ENCODE measurements at places on chromosomes 5 and 9. TPM values are rescaled to one million over a fixed set of nuclear protein-coding genes. Genes with fewer than 3 reads are reported as not detected.

DNA sequence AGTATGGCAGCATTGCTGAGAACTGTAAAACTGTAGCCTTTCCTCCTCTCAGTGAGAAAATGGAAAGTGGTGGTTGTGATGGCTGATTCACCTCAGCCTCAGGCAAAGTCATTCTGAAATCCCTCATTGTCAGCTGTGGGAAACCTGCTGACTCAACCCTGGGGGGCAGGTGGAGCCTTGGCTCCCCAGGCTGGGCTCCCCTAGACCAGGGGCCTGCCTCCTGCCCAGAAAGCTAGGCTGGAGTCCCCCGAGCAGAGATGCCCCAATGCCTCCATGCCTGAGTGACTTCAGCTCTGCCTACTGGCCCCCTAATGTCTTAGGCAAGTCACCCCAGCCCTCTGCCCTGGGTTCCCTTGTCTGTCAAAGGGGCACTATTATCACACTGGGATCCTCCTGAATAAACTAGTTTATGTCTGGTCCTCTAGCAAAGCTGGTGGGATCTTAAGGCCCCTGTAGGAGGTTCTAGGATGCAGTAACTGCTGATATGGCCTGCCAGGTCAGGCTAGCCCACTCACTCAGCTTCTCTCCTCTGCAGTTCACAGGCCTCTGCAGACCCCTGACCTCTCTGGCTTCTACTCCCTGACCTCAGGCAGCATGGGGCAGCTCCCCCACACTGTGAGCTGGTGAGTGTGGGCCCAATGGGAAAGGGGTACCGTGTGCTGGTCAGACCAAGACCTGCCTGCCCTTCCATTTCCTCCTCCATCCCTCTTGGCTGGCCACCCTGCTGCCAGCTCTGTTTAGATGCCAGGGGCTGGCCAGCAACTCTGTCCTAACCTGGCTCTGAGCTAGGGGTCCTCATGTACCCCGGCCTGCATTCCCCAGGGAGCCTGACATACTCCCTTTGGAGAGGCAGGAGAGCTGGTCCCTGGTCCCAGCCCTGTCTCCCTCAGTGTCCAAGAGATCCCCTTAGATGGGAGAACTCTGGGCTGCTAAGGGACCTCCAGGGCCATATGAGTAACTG lies 24.2 kb downstream of the TCF7 start:
- DNase-seq: no peak

DNA sequence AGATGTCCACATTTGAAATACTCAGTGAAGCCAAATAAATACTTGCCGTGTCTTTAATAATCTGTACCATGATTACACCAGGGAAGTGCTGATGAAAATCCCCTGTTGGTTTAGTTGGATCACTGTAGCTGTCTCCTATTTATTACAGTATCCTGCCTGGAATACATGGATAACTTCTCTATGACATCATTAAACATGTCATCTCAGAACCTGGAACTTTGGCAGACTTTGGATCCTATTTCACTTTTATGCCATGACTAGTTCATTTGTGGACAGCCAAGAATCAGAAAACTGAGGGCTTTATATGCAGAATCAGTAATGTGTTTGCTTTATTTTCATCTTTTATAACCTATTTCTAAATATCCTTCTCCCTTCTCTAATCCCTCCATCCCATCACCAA lies at the start of gene TXNDC8:
Gene TXNDC8, minus strand, starts transcription at position 137 of the 400 bp plus-strand sequence.
- DNase-seq: no peak

GRCh38 chr9:112434487-112434886 lies 52.1 kb upstream of the KIAA1958 start:
- no peak for DNase-seq

The FASTKD3 gene
- 14.2 TPM for total RNA-seq

DNA sequence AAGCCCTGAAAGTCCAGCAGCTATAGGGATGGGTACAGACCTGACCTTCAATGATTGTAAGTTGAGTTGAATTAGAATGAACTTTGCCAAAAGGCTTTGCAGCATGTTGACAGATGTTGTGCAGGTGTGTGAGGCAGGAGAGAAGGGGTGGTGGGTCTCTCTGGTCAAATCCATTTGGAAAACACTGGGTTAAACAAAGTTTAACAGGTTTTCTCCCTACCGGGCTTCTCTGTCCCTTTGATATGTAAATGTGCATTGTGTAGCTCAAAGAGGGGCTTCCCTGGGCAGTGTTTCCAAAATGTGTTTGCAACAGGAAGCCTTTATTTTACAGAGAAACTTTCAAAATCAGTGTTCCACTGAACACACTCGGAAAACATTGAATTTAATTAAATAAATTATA lies 72.1 kb upstream of the BRINP1 start:
- no peak for DNase-seq

GRCh38 chr5:13316176-13316575 lies 628.3 kb downstream of the DNAH5 start:
- DNase-seq: no peak

- DNase-seq: no peak
Observed at GRCh38 chr5:72418271-72418670, 88.9 kb downstream of the ZNF366 start.

The SPINK6 gene
- not detected for total RNA-seq

The PPP2R2B gene
- total RNA-seq: 9.8 TPM

The SLC25A2 gene
- total RNA-seq: 0.67 TPM

GRCh38 chr5:136199408-136199807 lies 6.4 kb upstream of the SMIM32 start:
- DNase-seq: no peak

DNA sequence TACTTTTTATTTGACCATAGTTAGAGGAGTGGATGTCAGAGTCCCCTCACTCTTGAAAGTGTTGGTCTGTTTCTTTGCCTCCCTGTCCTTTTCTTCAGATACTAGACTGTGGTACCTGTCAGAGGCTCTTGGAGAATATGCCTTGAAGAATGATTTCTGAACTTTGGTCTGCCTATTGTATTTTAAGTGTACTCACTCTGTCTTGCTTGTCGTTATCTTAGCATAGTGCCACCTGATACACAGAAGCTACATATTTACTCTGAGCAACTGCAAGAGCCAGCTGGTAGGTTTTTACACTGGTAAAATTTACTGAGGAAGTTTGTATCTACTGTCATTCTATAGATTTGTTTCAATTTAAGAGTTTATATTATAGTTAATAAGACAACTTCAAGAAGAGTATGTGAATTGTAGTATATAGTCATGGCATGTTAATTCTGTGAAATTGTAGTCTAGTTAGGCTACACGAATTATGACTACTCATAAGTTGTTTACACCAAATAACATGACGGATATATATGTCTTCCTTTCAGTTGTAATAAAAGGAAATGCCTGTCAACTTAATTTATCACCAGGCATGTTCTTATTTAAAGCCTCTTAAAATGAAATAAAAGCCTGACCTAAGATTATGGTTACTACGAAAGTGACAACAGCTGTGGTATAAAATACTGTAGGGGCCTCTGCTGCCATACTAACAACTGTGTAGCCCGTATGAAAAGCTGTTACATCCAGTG lies 201.7 kb downstream of the KDM4C start:
- DNase-seq: peak; percentile 26

DNA sequence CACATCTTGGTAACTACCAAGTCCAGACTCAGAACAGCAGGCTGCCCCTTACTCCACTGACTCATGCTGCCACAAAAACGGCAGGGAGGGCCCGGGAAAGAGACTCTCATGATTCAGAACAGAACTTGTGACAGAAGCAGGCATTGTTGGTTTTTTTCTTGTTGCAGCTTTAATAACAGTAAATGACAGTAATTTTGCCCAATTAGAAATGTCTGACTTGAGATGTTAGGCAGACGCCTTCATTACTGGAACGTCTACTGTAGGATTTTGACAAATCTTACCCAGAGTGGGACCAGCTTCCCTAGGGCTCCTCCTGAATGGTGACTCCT lies 77.9 kb downstream of the SEMA5A start:
- DNase-seq: no peak

DNA sequence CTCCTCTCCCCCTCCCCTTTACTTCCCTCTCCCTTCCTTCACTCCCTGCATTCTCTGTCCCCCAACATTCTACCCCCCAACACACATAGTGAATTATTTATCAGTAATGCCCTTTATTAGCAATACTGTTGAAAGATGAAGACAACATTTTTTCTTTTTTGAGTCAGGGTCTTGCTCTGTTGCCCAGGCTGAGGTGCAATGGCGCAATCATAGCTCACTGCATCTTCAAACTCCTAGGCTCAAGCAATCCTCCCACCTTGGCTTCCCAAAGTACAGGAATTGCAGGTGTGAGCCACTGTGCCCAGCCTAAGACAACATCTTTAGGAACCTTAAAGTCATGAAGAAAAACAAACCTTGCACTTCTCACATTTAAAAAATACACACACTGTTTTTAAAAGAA lies 130.6 kb downstream of the ZNF462 start:
- DNase-seq: no peak

DNA sequence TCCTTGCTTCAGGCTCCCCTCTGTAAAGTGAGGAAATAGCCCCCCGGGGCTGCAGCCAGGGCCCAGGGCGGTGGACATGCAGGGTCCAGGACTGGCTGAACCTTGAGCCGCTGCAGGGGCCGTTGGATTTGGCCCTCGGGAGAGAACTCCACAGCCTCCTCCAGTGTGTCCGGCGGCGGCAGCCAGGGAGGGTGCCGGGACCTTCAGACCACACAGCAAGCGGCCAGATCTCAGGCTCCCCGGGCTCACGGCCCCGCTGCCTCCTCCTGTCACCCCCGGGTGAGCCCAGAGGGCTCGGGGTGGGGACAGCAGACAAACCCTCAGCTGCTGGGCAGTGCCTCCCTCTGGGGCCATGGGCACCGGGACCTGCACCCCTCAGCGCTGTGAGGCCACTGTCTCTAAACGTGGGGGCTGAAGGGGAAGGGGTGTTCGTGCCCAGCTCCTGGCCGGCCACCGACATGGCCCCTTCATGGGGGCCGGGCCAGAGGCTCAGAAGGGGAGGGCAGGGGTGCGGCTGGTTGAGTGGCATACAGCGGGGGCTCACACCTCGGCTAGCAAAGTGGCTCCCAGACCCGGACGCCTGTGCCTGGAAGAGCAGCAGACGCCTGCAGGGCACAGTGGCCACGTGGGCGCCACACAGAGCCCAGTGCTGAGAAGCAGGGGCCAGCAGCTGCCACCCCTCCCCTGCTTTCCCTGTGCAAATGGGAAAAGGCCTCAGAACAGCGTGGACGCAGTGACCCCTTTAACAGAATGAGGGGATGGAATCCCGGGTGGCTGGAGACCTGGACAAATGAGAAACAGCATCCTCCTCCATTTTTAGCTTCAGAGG lies 19.7 kb downstream of the SLC9A3 start:
- no peak for DNase-seq

The KIAA0825 gene
- total RNA-seq: 0.50 TPM

The PCDHB12 gene
- 0.12 TPM for total RNA-seq

DNA sequence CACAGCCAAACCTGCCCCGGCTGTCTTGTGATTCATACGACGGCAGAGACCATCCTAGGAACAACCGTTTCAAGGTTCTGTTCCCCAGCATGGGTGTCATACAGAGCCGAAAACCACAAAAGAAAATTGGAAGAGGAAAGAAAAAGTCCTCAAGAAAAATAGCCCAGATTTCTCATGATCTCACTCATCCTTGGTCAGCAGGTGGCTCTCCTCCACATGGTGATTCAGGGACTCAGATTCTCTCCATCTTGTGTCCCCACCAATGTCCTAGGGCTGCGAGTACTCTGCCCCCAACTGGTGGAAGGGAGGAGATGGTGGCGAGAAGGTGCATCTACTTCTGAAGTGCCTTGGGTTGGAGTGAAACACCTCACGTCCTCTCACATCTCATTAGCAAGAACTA lies 25.6 kb downstream of the PDZD2 start:
- DNase-seq: peak; percentile 62

DNA sequence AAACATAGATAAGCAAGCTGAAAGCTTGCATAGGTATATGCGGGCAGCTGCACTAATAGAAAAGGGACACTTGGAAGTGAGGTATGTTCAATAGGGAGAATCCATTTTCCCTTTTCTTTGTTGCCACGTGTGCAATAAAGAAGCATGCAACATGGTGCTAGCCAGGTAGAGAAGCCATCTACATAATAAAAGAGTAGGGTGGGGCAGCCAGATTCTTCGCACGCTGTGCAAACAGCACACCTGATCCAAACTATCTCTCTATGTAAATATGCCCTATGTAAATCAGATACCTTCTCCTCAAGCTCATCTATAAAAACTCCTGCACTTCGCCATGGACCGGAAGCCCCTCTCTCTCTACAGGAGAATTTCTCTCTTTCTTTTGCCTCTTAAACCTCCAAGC lies 91.9 kb upstream of the C9orf72 start:
- peak; percentile 43 for DNase-seq

The SSBP2 gene
- 3.3 TPM for total RNA-seq

The SLC34A3 gene
- 0.19 TPM for total RNA-seq

DNA sequence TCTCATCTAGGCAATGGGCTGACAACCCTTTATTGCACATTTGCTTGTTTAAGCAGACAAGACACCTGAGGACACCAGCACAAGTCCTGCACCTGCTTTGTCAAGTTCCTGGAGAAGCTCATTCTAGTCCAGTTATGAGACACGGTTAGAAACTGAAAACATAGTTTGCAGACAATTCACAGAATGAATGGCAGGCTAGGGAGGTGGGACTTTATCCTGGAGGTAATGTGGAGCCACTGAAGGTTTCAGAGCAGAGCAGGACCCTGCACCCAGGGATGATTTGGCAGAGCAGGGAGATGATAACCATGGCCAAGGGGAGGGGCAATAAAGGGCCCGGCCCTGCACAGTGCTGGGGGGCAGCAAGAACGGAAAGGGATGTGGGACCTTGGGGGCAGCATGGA lies 50.7 kb upstream of the SLC25A51 start:
- no peak for DNase-seq

The PCDHB15 gene
- total RNA-seq: not detected

The IFNA21 gene
- not detected for total RNA-seq

- no peak for DNase-seq
Observed at GRCh38 chr9:38137342-38137741, 68.3 kb upstream of the SHB start.

GRCh38 chr5:67240846-67241245 lies 44.2 kb upstream of the CD180 start:
- DNase-seq: no peak

DNA sequence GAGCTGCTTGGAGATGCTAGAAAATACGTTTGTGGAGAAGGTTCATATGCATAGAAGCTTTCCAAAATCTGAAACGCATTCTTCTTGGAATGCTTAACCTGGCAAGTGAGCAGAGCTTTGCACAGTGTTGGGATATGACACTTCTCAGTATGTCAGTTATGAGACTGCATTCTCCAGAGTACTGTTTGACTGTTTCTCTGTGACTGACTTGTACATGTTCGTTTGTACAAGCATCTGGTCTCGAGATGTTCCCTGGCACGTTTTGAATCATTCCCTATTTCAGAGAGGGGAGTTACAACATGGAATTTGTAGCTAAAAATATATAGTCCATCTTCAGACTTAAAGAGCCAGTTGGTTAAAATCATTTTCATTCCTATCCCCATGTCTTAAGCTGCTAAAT lies 272.4 kb downstream of the ARRDC3 start:
- DNase-seq: no peak

- no peak for DNase-seq
Observed at GRCh38 chr5:160792732-160793529, 59.1 kb downstream of the ATP10B start.

The MSMP gene
- total RNA-seq: not detected

The CARTPT gene
- not detected for total RNA-seq

Measured in Caco-2 (cell line).